ENCODE measurements at places on chromosomes 6 and 20. TPM values are rescaled to one million over a fixed set of nuclear protein-coding genes. Genes with fewer than 3 reads are reported as not detected.

Gene NKAPL
- 0.24 TPM for total RNA-seq

Gene HIVEP1
- total RNA-seq = 35.8 TPM

Gene PRDM13
- not detected for total RNA-seq

Gene BPI
- total RNA-seq = 0.19 TPM

Gene LGSN
- total RNA-seq = 0.09 TPM

Gene TMEM74B
- 2.6 TPM for total RNA-seq

Gene GHRH
- total RNA-seq = not detected

Gene FNDC1
- total RNA-seq = 0.89 TPM

Gene FOXO3
- 52.4 TPM for total RNA-seq

Gene PDE10A
- total RNA-seq = 1.7 TPM

Gene MYBL2
- total RNA-seq = 19.5 TPM

Gene SLC2A4RG
- 65.0 TPM for total RNA-seq

Gene POM121L2
- 0.09 TPM for total RNA-seq

Gene ZSCAN12
- total RNA-seq = 6.9 TPM

Gene CCR6
- total RNA-seq = not detected

Gene DOK5
- total RNA-seq = 0.67 TPM

Gene OXT
- total RNA-seq = not detected

DNA sequence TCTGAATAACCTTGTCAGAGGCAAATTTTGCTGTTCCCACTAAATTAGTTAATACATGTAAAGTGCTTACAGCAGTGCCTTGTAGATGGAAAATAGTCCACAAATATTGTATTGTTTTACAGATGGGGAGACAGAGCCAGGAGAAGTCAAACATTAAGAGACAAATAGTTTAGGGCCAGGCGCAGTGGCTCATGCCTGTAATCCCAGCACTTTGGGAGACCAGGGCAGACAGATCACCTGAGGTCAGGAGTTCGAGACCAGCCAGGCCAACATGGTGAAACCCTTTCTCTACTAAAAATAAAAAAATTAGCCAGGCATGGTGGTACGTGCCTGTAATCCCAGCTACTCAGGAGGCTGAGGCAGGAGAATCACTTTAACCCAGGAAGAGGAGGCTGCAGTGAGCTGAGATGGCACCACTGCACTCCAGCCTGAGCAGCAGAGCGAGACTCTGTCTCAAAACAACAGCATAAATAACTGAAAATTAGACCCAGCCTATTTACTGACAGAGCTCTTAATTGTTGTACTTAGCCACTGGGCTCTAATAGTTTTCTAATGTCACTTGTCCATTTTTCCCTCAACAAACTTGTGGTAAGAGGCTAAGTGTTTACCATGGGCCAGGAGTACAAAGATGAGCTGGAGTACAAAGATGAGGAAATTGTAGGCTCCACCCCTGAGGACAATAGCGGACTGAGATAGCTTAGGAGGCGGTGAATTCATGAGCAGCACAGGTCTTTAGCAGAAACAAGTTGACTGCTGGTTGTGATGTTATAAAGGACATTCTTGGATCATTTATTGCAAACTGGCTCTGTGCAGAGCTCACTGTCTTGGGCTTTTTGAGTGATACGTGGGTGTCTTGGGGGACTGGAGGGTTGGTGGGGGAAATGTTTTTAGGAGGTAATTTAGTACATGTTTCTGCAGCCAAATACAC lies 6.4 kb downstream of the ZSWIM3 start:
- DNase-seq = no peak

GRCh38 chr20:62147125-62147524 lies 3.6 kb downstream of the SS18L1 start:
- no peak for DNase-seq

GRCh38 chr20:15317546-15318232 lies 980.3 kb upstream of the FLRT3 start:
- no peak for DNase-seq

DNA sequence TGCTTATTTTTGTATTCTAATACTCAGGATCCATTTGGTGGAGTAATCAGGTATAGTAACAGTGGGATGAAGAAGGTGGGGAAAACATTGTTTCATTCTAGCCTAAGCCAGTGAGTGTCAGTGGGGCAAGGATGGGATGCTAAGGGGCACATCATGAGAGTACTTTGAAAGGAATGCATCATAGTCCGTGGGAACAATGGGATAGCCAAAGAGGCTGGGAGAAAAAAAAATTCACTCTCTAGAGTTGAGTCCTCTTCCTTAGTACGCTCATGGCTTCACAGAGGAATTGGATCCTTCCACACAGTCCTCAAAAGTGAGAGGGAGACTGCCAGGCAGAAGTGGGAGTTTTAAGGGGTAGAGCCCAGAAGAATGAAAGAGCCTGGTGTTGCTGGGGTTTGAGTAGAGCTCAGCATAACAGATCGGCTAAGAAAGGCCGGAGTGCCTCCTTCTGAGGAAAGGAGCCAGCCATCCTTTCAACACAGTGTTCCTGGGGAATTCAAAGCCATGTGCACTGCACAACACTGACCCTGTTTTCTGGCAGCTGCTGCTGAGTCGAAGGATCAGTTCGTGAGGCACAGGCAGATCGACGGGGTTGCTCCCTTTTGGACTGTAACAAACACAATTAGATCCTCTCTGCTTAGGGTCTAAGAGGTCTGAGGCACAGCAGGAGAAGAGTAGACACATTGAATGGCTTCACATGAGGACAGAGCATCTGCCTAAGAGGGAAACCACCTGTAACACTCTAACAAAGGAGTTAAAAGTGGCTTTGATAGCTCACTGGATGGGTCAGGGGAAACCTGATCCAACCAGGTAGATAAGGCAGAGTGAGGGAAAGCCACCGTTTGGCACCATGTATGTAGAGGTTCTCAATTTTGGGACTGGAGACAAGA lies 61.2 kb downstream of the ELOVL5 start:
- no peak for DNase-seq

DNA sequence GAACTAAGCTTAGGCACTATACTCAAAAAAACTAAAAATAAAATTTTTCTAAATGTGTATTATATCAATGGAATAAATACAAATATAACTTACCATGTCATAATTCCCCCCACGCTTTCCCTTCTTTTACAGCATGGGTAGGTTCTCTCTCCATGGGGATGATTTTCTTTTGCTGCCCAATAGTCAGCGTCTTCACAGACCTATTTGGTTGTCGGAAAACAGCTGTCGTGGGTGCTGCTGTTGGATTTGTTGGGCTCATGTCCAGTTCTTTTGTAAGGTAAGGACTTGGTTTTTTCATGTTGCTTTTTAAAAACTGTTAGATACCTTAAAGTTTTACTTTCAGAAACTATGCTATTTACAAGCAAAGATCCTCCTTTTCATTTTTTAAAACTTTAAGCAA lies 85.3 kb downstream of the SLC16A10 start:
- DNase-seq = no peak

GRCh38 chr6:23994013-23994412 lies 132.0 kb upstream of the NRSN1 start:
- DNase-seq = no peak

DNA sequence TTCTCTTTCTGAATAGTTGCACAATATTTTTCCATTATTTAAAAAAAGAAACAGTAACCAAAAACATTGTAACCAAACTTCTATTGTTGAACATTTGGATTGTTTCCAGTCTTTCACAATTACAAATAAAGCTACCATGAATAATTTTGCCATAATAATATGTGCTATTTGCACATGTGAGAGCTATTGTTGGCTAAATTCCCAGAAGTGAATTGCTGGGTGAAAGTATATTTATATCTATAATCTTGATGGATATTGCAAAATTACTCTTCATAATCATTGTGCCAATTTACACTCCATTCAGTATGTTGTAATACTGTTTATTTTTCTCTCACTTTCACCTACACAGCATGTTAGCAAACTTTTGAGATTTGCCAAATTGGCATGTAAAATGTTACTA lies 36.6 kb upstream of the SLC22A16 start:
- DNase-seq = no peak

- DNase-seq = no peak
Observed at GRCh38 chr20:13401596-13401995, 180.5 kb downstream of the ISM1 start.

GRCh38 chr6:95587989-95588388 lies 10.7 kb downstream of the MANEA start:
- DNase-seq = no peak

DNA sequence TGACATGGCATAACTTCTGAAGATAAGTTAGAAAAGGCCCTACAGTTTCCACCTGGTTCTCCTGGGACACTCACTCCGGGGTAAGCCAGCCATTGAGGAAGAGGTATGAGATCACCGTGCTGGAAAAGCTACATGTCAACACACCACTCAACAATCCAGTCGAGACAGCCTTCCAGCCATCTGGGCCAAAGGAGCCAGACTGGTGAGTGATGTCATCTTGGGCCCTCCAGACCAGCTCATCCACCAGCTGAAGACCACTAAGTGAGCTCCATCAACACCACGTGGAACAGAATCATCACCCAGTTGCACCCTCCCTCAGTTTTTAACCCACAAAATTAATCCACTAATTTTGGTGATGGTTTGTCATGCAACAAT lies 32.3 kb upstream of the RSPO4 start:
- DNase-seq = no peak

DNA sequence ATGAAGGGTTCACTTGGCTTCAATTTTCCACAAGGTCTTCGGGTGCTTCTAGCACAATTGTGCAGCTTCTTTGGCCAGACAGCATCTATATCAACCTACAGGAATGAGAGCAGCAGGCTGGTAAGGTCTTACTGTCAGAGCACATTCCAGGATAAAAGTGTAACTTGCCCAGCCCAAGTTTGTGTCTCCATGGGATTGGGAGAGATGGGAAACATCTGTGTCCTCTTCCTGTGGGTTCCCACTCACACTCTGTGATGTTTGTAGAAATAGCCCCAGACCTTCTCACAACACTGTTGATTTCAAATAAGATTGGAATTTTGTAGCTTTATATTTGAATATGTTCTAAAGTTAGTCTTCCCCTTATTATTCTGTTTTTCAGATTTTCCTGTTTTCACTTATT lies 83.4 kb upstream of the RGS17 start:
- no peak for DNase-seq

- peak; percentile 60 for DNase-seq
Observed at GRCh38 chr6:168313431-168314011, 6.1 kb downstream of the DACT2 start.

- peak; percentile 6 for DNase-seq
Observed at GRCh38 chr6:43120101-43120763, 44.1 kb downstream of the PTK7 start.

GRCh38 chr6:158060455-158061360 lies 79.0 kb downstream of the SYNJ2 start:
- DNase-seq = peak; percentile 83

- no peak for DNase-seq
Observed at GRCh38 chr6:131678442-131678841, 22.8 kb downstream of the OR2A4 start.

- DNase-seq = no peak
Observed at GRCh38 chr6:74671558-74672025, 534.3 kb downstream of the COL12A1 start.

- no peak for DNase-seq
Observed at GRCh38 chr6:149271348-149272340, 45.9 kb upstream of the TAB2 start.

DNA sequence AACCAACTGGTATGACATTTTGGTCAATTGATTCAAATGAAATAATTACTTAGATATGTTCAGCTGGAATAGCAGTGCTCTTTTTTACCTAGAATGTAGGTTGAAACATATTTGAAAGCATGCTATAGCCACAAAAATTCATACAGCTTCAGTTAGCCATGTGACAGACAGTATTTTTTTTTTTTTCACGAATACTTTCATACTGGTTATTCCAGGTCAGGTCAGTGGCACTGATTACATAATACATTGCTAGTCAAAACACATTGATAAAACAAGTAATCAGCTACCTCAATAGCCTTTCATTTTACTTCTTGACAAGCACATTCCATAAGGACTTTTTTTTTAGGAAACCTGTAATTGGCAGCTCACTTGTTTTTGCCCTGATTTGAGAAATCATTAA lies 222.6 kb downstream of the EYA4 start:
- no peak for DNase-seq

- no peak for DNase-seq
Observed at GRCh38 chr6:144757299-144757698, 472.2 kb downstream of the UTRN start.

GRCh38 chr6:70864401-70864800 lies 92.5 kb downstream of the B3GAT2 start:
- no peak for DNase-seq

GRCh38 chr6:51768087-51768486 lies 319.3 kb downstream of the PKHD1 start:
- no peak for DNase-seq

GRCh38 chr6:26032340-26033084 lies 54.7 kb upstream of the HFE start:
- DNase-seq = peak; percentile 55

DNA sequence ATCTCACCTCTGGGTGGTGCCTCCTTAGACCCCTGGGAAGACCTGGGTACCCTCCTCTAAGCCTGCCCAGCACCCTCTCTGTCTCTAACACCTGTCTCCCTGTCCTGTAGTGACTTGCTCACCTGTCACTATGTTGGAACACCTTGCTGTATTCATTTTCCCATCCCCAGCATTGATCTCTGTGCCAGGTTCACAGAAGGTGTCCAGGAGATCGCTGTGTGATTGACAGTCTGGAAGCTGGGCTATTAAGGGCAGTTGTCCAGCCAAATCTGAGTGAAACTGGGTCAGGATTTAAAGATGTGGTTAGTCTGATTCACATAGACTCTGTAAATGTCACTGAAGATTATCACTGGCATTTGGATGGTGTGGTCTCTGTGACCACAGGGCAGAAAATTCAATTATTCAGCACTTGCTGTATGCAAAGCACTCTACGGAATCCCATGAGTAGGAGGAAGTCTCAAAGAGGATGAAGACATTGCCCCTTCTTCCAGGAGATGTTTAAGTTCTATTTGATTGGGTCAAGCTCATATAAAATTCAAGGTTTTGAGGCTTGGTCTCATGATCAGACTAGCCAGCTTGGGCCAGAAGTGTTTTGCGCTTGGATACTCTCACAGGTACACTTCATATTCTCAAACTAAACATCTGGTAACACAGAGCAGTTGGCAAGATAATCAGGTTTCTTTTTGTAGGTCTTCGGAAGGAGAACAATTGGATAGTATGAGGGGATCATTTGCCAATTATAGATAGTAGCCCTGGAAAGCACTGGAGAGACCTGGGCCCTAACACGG lies 57.8 kb upstream of the TAGAP start:
- no peak for DNase-seq

GRCh38 chr6:39898625-39899024 lies 35.6 kb downstream of the MOCS1 start:
- no peak for DNase-seq

- peak; percentile 55 for DNase-seq
Observed at GRCh38 chr6:25556516-25556915, 95.5 kb upstream of the SCGN start.

GRCh38 chr6:37222125-37222967 lies 35.2 kb upstream of the TBC1D22B start:
- peak; percentile 77 for DNase-seq

GRCh38 chr6:142030115-142030619 lies 102.6 kb upstream of the GJE1 start:
- DNase-seq = no peak

Measured in mucosa of descending colon (tissue), 3 donors.